ENCODE measurements at places on chromosomes 1 and 21.

DNA sequence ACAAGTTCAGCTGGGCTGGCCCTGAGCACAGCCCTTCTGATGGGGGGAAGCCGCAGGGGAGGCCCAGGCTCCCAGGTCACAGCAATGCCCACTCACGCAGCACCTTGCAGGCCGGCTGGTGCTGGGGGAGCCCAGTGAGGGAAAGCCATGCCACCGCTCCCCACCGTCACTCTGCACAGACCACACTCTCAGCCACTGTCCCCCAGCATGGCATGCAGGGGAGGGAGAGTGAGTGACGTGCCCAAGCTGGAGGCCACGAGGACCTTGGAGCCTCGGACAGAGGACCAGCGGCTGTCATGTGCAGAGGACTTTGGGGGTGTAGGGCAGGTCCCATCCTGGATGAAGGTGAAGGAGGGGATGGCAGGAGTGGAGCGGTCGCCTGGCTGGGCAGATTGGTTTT is 25.1 kb downstream of the SLC45A1 start:
- no peak for DNase-seq

GRCh38 chr1:11961230-11961629 is 19.0 kb upstream of the MFN2 start:
- DNase-seq: no peak

DNA sequence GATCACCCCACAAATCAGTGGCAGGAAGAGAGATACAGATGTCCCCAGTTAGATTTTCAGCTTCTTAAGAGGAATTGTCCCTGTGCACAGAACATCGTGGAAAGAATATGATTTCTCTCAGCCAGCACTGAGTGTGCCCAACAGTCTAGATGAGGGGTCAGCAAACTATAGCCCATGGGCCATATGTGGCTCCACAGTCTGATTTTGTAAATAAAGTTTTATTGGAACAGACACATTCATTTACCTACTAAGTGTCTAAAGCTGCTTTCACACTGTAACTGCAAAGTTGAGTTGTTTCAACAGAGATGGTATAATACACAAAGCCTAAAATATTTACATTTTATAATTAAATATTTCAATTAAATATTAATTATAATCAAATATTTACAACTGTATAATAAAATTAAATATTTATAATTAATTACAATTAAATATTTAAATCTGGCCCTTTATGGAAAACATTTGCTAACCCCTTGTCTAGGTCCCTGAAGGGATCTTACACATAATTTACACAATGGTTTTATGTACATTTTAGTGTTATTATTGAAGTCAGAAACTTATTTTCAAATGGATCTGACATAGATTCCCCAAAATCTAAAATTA is 407.6 kb downstream of the PTPRU start:
- no peak for DNase-seq

GRCh38 chr1:9823693-9823942 is 147 bp downstream of the CLSTN1 start:
- DNase-seq: no peak

GRCh38 chr1:220060876-220061275 is 14.6 kb upstream of the EPRS1 start:
- DNase-seq: no peak

- DNase-seq: no peak
Measured at GRCh38 chr21:44933918-44934260, 5.9 kb upstream of the SLX9 start.

DNA sequence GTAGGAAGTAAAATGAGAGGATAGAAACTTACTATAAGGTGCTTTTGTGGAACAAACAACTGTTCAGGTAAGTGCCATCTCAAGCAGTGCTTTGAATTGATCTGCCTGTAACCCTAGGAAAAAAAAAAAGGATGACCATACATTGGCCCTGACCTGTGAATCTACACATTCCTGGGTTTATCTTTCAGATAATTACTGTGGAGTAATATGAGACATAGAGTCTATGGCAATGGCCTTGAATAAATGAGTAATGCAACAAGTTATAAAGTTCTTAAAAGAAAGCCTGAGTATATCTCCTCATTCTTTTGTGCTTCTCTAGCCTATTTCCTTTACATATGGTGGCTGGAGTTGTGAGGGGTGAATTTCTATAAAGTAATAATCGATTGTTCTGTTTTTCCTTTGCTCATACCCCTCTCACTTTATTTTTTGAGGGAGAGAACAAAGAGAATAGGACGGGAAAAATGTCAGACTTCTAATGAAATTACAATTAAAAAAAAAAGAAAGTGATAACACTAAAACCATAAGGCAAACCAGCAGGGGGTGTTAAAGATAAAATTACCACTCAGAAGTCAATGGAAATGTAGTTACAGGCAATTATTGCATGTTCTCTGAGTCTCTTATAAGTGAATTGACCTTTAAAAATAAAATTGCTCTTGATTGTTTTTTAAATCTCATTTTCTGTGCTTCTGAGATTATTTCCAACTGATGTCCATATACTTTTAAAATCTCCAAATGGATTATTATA is 12.4 kb upstream of the ATP1A1 start:
- DNase-seq: no peak

- no peak for DNase-seq
Measured at GRCh38 chr1:176196728-176197127, 10.4 kb downstream of the COP1 start.

DNA sequence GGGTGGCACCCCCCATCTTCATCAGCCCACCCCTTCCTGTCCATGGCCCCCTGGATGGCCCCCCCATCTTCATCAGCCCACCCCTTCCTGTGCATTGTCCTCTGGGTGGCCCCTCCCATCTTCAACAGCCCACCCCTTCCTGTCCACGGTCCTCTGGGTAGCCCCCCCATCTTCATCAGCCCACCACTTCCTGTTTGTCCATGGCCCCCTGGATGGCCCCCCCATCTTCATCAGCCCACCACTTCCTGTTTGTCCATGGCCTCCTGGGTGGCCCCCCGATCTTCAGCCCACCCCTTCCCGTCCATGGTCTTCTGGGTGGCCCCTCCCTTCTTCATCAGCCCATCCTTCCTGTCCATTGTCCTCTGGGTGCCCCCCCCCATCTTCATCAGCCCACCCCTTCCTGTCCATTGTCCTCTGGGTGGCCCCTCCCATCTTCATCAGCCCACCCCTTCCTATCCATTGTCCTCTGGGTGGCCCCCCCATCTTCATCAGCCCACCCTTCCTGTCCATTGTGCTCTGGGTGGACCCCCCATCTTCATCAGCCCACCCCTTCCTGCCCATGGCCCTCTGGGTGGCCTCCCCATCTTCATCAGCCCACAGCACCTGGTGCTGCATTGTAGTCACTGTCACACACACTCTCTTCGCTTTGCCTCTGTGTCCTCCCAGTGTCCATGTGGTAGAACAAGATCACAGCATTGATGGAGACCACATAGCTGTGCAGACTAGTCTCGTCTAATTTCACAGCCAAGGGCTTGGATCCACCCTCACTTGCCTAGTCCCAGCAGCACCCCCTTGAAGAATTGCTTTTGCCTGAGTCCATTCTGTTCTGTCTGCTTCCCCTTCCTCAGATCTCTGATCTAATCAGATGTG is 95.9 kb downstream of the PCBP3 start:
- no peak for DNase-seq

GRCh38 chr1:235108185-235108593 is 20.4 kb downstream of the TOMM20 start:
- DNase-seq: no peak
